ENCODE measurements at places on chromosomes 5 and 9.

DNA sequence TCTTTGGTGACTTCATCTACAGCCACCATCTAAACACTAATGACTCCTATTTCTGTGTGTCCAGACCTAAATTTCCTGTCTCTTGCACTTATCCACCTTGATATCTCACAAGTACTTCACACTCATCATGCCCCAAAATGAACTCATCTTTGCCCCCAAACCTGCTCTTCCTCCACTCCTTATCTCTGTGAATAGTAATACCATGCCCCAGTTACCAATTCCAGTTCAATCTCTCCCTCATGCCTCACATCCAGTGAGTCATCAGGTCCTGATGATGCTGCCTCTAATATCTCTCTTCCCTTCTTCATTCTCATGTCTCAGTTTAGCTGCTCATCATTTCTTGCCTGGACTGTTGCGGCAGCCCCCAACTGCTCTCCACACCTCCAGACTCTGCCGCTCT, 14.9 kb upstream of the DNAJB5 start:
- DNase-seq = no peak

DNA sequence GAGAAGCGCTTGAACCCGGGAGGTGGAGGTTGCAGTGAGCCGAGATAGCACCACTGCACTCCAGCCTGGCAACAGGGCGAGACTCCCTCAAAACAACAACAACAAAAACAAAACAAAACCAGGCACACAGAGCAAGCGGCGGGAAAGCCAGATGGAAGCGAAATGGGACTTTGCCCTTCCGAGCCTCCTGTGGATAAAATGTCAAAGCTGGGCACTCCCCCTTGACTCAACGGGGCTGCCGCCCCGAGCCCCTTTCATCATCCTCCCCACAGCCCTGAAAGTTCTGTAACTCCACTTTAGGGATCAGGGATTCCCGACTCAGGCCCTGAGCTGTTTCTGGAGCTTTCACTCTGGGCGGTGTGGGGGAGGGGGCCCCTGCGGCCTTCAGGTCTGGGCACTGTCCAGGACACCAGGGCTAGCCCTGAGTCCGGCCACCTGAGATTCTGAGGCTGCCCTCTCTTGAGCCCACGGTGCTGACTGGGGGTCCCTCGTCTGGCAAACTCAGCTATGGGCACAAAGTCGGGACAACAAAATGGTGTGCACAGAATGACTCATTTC, 30.6 kb upstream of the OBP2B start:
- no peak for DNase-seq

DNA sequence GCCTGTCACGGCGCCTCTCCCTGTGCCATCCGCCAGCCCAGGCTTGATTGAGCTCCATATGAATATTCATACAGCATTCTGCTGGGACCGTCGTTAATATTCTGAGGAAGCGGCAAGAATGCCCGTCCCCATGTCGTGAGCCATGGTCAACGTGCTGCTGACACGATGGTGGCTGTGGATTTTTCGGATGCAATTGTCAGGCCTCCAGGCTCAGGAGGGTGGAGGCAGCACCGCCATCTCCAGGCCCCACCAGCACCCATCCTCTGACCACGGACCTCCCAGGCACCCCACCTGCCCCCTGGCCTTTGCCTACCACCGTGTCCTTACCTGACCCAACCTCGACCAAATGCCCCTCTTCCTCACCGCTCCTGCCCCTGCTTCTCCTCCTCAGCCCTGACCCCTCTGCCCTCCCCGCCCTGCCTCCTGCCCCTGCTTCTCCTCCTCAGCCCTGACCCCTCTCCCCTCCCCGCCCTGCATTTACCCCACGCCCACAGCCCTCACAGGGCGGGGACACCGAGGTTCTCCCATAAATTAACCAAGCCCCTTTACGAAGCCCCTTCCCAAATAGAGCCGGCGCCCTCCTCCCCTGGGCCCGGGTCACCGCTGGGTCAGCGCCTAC, 9.9 kb downstream of the TMEM250 start:
- no peak for DNase-seq

DNA sequence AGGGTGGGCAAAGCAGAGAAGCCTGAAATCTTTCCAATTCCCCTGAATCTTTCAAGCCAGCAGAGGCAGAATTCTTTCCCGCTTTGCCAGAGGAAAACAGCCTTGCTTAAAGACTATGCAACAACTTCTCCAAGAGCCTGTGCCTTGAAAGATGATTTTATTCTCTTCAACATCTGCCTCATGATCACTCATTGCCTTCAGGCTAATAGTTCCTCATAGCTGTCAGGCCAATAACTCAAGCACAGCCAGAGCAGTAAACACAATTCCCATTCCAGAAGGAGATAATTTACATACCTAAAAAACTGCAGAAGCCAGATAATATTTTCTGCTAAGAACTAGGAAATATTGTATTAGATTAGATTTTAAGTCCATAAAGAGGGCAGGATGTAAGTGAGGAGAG, 92.3 kb upstream of the PUM3 start:
- no peak for DNase-seq

DNA sequence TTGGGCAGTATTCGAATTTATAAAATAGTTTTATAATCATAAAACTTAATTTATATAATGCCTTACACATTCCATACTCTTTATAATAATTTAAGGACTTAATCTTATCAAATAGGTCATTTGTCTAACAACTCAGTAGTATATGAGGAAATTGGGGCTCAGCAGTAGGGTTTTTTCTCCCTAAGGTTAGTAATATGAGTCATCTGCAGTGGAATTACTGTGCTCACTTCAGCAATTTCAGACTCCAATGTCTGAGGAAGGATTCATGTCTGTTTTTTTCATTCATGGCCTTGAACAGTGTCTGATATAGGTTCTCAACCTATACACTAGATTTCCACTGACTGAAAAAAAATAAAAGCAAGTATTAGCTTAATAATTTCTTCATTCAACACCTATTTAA, 7.4 kb downstream of the DMRTA1 start:
- DNase-seq = no peak

DNA sequence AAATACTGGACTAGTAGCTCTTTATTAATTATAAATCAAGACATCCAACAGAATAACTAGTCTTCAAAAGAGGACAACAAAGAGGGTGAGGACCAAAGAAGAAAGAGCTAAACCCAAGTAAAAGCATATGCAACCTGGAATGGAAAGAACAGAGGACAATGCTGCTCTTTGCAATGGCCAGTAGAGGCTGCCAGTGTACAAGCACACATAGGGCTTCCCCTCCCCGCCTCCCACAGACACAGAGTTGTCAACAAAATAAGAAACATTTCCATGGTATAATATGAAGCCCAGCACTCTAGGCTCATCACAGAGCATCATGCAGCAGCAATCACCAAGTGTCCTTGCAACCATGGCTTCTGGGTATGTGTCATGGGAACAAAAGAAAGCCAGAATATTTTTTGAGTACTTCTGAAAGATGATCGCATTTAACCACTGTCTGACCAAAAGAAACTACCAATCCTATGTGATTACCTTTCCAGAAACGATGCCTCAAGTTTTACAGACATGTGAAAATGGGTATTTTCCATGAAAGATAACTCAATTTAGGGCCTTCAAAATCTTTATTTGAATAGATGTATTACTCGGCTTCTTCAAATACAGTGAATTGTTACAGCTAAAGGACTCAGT, 58.1 kb downstream of the RFX3 start:
- peak; percentile 37 for DNase-seq

DNA sequence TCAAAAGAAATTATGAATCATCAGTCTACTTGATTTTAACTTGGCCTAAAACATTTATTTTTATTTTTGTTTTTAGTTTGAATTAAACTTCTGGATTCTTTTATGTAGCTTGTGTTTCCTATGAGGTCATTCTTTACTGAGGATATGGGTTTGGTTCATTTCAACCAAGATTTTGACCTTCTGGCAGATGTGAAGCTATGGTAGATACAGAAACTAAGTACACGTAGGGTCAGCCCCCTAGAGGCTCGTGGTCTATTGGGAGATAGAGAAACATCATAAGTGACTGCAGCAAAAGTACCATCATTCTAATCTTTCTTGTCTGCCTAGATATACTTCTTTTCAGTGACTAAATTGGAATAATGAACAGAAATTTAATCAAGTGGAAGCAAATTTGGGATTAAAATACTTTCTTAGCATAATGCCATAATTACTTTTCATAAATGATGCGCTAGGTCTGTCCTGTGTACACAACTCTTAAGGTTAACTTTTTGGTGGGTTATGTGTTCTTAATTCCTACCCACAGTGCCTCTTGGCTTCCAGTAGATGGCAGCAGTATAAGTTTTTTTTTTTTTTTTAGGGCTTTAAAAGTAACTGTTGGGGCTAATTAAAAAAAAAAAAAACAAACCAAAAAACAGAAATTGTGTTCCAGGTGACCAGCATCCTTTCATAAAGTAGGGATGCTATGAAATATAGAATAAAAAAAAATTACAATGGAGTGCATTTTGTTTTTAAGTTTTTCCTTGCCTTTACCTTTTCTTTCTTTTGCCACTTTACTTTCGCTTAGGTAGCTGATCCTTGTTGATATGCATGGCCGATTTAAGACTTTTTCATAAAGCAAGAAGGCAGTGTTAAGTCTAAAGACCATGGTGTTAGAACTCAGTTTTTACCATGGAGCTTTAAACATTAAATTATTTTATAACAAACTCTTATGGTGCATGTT, 49.9 kb downstream of the LRRTM2 start:
- DNase-seq = no peak

DNA sequence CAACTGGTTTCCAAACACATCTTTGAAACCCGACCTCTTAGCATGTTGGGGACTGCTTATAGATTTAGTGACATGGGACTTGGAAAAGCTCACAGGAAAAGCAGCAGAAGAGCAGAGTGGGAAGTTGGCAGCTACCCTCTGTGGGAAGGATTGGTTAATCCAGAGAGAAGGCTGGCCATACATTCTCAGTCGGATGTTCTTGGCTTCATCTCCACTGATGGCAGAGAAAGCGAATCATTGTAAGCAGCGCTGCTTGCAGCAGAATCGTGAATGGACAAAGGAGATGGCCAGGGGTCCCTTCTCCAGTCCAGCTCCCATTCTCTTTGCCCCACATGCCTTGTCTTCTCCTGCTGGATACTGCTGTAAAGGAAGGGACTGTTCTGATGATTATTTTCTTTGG, 62.7 kb downstream of the MEGF10 start:
- DNase-seq = no peak

DNA sequence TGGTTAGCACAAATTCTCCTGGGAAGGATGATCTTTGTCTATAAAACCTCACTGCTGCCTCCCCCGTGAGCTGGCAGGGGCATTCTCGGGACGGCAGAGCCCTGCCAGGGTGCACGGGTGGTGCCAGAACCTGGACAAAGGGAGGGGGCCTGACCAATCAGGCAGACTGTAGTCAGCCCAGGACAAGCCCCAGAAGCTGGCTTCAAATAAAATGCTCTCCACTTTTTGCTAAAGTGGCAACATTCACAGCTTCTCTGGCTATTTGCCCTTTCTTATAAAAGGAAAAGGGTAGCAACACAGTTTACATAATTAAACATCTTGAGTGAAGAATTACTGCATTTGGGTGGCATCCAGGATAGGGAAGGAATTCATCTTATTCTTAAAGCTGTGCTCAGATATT, 14.4 kb downstream of the IL9 start:
- DNase-seq = no peak

- no peak for DNase-seq
These were observed 14.4 kb upstream of the ARL15 start for GRCh38 chr5:54324651-54325271.

DNA sequence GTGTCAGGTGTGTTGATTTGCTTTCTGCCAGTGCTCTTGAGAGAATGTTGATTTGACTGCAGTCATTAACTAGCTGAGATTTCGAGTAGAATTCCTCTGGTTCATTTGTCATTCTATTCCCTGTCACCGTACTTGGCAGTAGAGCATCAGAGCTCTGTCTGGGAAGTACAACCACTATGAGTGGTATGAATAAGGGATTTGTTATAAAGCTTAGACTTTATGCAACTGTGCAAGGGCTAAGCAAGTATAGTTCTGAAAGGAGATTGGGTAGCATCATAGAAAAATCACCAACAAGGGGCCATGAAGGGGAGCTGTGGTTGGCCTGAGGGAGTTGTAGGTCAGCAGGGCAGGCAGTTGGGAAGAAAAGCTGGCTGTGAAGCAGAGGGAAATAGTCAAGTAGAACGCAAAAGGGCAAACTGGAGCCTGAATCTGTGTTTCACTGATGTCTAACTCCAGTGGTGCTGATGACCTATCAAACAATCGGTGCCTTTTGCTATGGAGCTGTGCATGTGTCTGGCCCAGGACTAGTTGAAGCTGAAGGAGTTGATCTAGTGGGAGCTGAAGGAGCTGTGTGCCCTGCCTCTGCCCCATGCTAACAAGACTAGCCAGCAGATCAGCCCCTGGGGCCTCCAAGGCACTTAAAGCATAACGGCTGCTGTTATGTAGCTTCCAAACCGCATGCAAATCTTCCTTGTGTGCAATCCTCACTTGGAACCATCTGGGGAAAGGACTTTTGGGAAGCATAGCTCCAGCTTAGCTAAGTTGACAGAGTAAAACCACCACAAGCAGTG, 110.0 kb downstream of the SLC28A3 start:
- no peak for DNase-seq

- no peak for DNase-seq
These were observed 117.2 kb upstream of the CACNA1B start for GRCh38 chr9:137760426-137760825.
